ENCODE measurements at places on chromosomes 5 and 9.
A peak's percentile ranks its signal among the peaks of the same experiment; 100 is the strongest.

DNA sequence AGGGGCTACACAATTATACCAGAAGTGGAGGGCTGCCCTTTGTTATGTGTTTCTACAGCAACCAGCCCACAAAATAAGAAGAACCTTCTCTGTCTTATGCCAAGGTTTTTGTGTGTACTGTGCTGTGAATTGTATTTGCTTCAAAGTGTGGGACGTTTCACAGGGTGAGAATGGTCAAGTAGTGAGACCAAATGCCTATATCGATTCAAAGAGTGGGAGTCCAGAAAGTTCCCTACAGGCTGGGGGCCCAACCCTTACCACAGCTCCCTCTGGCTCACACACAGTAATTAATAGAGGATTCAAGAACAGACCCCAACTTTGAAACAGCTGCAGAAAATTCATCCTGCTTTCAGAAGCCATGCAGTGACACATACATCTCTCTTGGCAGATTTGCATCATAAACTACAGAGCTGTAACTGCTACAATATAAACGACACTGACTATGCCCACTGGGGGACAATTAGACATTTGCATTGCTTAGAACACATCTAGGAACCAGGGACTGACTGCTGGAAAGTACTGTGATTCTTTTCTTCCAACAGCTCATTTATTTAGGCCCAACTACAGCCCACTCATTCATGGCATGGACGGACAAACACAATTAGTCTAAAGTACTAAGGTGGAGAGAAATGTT, 12.8 kb downstream of the ENC1 start:
- no peak for DNase-seq

- DNase-seq = no peak
Observed at GRCh38 chr9:15499139-15499538, 11.6 kb downstream of the PSIP1 start.

DNA sequence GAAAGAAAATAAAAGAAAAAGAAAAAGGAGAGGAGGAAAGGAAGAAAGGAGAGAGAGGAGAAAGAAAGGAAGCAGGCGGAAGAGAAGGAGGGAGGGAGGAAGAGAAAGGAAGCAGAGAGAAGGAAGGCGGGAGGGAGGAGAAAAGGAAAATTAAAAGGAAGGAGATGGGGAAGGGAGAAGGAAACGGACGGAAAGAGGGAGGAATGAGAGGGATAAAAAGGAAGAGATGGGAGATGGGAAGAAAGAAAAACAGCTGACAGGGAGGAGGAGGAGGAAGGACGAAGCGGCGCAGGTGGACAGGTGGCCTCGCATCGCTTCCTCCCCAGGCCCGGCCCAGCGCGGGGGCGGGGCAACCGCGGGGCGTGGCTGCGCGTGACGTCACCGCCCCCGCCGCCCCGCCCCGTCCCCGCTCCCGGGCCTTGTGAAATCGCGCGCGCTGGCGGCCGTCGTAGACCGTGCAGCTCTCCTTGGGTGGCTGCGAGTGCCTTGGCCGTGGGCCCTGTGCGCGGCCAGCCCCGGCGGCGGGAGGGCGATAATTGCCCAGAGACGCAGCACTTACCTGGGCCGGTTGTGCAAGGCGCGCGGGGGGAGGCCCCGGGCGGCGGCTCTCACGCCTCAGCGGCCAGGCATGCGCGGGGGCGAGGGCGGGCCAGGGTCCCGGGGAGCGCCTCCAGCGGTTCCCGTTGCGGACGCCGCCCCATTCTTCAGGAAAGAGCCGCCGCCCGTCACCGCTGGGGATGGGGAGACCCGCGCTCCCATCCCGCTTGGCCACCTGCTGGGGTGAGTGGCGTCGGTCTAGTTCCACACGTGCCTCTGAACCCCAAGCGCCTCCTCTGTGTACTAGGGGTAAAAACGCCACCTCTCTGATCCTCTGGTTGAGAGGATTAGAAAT, 49.6 kb upstream of the FOXE1 start:
- peak; percentile 12 for DNase-seq

DNA sequence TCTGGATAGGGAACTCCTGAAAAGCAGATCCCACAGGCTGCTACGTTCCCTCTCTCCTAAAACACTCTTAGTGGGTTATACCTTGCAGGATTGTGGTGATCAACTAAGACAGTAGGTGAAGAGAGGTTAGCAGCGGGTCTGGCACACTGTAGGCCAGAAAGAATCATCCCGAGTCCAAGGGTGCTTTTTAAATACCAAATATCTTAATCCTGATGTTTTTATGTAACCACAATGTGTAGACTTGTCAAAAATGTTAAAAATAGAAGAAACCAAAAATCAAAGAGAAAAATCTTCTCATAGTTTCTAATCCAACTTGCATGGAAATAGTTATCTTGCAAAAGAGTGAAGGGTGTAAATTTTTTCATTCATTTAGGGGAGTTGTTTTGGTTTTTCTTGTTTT, 52.3 kb upstream of the IFNK start:
- no peak for DNase-seq

DNA sequence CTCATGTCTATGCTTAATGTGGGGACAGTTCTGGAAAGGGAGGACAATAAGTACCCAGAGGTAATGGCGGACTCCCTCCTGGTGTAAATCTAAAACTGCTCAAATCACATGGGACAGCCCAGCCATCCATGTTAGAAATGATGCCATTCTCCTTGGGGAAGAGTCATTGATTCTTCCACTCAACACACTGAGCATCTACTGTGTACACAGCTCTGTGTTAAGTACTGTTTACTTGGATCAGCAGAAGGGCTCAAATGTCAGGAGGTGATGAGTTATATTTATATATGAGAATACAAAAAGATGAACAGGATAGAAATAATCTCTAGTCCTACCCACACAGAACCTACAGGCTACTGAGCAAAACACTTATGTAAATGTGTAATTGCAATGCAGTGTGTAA, 31.8 kb upstream of the NANS start:
- DNase-seq = no peak

- DNase-seq = no peak
Observed at GRCh38 chr5:179974246-179974945, 66.7 kb upstream of the TBC1D9B start.

- DNase-seq = no peak
Observed at GRCh38 chr9:112535301-112535700, 48.7 kb downstream of the KIAA1958 start.

DNA sequence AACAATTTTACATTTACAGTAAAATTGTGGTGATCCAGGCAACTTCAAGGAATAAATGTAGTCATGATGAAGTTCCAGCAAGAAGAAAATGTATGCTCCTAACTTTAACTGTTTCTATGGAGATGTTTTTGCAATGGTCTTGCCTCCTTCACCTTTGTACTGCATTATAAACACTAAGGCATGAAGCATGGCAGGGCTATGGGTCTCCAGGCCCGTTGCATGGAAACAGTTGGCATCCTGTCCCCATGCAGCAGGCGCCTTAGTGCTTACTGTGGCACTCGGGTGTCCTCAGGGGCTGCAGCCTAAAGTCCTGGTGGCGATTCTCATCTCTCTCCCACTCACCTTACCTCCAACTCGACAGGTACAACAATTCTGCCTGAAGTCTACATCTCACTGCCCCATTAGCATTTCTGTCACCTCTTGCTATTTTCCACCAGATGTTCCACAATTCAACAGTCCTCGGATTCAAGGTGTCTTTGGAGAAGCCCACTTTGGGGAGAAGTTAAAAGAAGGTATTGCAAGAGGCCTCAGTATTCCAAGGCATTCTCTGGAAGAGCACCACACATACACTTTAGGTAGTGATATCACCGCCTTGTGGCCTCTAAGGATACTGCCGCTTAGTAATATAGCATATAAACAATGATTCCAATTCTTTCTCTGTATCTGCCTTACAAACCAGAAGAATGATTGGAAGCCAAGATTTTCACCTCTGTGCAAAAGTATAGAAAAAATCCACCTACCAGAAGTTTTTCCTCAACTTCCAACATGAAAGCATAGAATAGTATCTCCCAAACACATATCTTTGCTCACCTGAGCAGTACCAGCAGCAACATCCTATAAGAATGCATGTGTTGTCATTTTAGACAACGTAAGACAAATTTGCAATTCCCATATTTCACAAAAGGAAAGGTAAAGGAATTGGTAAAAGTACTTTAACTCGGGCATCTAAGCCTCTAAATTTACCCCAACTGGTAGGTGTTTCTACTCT, 5.1 kb downstream of the LIFR start:
- no peak for DNase-seq

- no peak for DNase-seq
Observed at GRCh38 chr9:71331603-71332002, 210.2 kb upstream of the TRPM3 start.

- DNase-seq = no peak
Observed at GRCh38 chr5:13359344-13359743, 585.1 kb downstream of the DNAH5 start.

DNA sequence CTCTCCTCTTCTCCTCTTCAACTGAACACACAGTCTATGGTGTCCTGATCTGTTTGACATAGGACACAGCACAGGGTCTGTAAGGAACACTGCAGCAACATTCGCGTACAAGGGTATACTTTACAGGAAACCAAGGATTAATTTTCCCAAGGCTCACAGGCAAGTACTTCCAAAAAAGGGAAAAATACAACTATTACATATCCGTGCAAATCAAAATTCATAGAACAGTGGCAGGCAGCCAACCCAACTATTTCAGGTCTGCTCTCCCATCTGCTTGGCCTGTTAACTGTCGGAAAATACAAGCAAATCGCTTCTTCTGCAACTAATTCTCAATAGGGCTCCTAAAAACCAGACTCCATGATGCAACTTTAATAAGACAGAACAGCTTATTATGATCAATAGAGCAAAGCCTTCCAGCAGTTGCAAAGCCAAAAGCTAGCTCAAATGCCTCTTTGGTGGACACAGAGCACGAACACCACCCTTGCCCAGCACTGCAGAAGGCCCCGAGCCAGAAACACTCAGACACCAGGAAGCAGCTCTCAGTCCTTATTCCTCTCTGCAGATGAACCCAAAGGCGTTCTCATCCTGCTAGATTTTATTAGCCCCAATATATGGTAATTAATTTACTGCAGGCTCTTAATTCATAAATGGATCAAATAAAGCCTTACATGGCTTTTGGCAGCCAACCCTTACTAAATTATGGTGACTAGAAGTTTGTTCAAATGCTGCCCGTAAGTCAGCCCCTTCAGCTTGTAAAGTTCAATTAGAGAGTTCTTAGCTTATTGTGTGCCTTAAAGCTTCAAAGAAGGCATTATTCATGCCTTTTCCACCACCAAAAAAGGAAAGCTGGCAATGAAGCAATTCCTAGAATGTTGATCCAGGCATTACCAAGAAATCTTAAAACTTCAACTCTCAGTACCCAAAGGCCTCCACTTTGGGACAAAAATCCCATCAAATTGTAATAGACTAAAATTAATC, 68.8 kb downstream of the ZNF608 start:
- peak; percentile 40 for DNase-seq

GRCh38 chr5:11780641-11781345, 123.5 kb downstream of the CTNND2 start:
- no peak for DNase-seq

GRCh38 chr5:175826980-175827379, 44.4 kb upstream of the CPLX2 start:
- no peak for DNase-seq

DNA sequence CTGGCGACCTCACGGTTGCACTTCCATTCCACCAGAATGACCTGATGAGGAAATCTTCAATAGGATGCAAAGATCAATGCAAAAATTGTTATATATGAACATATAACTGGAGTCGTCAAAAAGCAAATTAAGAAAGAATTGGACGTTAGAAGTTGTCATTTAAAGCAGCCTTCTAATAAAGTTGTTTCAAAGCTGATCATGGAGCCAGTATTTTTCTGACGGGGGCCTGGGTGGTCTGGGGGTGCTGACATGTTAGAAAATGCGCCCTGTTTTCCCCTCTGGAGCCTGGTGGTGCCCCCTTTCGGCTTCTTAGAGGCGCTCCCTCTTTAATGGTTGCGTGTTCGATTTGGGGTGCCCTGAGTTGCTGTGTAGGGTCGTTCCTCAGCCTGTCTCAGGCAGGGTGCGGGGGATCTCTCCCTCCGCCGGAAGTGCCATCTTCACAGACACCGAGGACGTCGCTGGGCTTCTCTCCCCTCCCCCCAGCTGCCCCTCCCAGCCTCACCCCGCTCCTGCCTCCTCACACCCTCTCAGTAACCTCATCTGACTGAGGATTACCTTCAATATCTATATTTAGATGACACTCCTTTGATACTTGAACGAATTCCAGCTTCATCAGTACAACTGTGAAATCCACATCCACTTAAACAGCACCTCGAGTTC, 18.3 kb downstream of the PTGES2 start:
- DNase-seq = no peak

DNA sequence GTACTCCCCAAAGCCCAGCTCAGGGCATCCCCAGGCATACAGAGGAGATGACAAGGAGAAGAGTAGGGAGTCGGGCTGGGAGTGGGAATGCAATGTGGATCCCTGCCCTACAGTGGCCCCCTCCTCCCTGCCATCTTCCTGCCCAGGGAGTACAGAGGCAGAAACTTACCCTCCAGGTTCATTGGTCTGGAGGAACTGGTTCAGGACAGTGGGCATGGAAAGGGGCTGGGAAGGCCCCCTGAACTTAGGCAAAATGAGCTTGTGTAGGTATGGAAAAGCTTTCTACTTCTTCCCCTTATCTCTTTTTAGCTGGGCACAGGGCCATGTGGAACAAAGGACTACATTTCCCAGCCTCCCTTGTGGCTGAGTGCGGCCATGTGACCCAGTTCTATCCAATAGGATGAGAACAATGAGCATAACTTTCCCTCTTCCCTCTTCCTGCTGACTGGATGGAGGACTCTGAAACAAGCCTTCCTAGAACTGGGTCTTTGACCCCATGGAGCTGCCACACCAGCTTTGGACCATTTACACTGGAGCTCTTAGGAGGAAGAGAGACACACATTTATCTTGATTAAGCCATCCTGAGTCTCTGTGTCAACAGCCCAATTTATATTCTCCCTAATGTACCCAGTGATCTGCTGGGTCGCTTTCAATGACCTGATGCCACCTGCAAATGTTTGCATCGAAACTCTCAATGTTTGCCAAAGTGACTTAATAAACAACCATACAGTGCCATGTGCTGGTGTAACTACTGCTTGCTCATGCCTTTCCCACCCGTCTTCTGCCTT, 25.0 kb upstream of the HMCN2 start:
- DNase-seq = no peak

DNA sequence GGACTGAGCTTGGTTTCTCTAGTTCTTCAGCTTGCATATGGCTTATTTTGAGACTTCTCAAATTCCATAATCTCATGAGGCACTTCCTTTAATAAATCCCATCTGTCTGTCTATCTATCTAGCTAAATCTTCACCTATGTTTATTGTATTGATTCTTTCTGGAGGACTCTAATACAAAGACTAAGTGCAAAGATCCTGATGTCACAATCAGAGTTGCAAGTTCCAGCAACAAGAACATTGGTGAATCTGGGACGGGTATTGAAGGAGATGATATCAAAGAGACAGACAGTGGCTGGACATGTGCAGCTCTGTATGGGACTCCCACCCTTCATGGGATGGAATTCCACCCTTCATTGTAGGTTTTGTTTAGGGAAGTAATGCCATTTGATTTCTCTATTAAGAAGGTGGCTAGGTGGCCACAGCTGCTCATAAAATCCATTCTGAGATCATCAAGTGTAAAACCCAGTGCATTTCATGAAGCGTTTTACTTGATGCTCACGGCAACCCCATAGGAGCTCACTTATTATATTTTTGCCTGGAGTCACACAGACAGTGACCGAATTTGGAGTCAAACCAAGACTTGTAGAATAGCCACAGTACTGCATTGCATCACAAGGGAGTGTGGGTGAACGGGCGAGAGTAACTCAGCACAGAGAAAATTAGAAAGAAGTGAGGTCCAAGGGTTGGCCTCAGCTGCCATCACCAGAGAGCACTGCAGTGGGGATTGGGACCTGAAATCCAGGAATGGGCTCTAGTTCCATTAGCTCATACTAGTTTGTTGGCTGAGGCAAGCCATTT, 24.9 kb downstream of the TAS2R1 start:
- DNase-seq = no peak

- no peak for DNase-seq
Observed at GRCh38 chr9:113536166-113536482, 72.6 kb downstream of the RGS3 start.

All from heart right ventricle (tissue), 16 donors.